ENCODE measurements at places on chromosomes 13 and 19. TPM values are rescaled to one million over a fixed set of nuclear protein-coding genes. Genes with fewer than 3 reads are reported as not detected.

DNA sequence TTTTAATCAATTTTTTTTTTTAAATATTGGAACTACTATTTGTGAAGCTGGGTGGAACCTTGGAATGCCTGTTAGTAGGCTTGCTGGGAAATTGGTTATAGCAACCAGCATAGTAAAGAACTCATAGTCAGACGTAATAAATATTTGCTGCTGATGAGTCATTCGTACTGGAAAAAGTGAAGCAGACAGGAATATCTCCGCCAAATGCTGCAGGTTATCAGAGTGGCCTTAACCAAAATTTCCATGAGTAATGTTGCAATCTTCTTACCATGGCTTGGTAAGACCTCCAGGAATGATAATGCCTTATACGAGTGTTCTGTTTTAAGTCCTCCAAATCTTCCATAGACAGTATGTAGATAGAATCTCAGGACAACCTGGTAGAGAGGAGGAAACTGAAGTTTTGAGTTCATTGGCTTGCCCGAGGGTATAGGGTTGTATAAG lies 34.2 kb downstream of the MBNL2 start:
- no peak for DNase-seq

- peak; percentile 85 for DNase-seq
Observed at GRCh38 chr19:16062789-16063188, 13.5 kb upstream of the TPM4 start.

DNA sequence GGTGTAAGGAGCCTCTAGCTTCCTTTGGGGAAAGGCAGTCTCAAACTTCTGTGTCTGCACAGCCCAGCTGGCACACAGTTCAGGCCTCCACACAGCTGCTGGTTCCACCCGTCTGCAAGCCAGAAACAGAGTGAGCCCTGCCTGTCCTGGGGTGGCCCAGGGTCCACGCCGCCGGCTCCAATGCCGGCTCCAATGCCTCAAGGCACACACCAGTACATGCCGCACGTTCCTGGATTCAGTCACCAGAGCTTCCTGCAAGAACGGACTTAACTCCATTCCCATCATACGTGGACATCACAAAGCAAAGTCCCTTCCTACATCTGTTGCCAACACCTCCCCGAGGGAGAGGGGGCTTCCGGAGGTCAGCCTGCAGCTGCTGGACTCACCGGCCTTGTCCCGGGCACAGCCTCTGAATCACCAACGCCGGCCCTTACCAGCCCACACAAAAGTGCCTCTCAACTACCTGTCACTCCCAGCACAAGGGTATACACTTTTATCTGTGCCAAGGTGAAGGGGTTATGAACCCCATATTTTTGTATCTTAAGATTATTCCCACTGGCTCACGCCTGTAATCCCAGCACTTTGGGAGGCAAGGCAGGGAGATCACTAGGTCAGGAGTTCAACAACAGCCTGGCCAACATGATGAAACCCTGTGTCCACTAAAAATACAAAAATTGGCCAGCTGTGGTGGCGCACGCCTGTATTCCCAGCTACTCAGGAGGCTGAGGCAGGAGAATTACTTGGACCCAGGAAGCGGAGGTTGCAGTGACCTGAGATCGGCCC lies 8.5 kb downstream of the SH3GL1 start:
- DNase-seq = peak; percentile 48

GRCh38 chr19:16074488-16075365 lies 1.6 kb upstream of the TPM4 start:
- DNase-seq = no peak

GRCh38 chr19:40601134-40601974 lies at the start of gene LTBP4:
Gene LTBP4 (plus strand): TSS chr19:40601369. CDS start chr19:40601388, 19 bp downstream.
- DNase-seq = no peak

DNA sequence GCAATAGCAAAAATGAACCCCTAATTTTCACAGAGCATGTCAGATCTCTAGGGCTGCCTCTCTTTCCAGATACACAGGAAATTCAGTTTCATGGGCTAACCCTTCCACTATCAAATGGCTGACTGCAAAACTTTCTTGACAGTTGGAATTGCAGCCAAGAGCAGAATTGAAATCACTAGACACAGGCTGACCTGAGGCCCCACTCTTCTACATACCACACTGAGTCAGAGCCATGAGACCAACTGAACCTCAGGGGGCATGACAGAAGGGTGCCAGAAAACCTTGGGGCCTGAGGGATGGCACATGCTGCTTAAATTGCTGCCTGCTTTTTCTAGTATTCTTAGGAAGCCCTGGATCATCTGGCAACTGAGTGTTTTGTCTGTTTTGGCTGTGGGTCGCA lies 1.7 kb upstream of the DLEU7 start:
- no peak for DNase-seq

DNA sequence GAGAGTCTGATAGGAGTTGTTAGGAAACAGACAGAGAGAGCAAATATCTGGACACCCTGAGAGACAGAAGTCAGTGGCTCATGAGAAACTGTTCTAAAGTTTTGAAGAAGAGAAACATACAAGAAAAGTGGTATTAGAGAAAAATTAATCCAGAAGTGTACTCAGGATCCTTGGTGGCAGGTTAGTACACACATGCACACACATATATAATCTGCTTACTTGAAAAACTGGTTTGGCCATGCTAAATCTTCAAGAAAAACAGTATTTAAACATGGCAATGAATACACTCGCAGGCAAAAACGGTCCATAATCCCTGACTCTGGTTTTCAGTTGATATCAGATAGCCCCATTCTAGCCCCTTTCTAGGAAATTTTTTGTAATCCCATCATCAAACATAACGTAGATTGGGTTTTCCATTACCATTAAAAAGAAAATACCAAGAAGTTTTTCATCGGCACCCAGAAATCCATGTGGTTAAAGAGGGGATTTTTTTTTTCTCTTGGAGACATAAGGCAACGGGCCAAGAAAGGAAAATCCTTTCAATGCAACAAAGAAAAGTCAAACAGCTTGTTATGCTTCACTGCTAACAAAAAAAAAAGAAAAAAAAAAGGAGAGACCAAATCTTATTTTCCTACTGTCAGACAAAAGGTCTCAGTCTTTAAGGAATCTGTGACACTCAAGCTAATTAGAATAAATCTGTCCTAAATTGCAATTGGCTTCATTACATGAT lies 178.0 kb upstream of the MIR17HG start:
- no peak for DNase-seq

Gene CEACAM20
- not detected for total RNA-seq

Gene SLC27A1
- 5.3 TPM for total RNA-seq

Gene CACTIN
- total RNA-seq = 44.0 TPM

DNA sequence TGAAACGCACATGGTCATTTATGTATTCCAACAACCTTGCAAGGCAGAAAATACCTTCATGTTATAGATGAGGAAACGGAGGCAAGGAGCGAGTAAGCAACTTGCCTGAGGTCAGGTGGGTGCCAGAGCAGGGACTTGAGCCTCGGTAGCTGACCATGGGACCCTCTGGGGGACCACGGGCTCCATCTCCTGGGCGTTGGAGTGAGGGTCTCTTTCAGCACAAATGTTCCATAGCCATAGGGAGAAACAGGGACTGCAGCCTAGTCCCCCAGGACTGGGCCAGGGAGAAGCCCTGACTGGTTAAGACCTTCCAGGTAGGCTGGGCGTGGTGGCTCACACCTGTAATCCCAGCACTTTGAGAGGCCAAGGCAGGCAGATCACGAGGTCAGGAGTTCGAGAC lies 38.4 kb upstream of the ADGRE5 start:
- peak; percentile 40 for DNase-seq

Gene KCNC3
- total RNA-seq = 0.14 TPM

DNA sequence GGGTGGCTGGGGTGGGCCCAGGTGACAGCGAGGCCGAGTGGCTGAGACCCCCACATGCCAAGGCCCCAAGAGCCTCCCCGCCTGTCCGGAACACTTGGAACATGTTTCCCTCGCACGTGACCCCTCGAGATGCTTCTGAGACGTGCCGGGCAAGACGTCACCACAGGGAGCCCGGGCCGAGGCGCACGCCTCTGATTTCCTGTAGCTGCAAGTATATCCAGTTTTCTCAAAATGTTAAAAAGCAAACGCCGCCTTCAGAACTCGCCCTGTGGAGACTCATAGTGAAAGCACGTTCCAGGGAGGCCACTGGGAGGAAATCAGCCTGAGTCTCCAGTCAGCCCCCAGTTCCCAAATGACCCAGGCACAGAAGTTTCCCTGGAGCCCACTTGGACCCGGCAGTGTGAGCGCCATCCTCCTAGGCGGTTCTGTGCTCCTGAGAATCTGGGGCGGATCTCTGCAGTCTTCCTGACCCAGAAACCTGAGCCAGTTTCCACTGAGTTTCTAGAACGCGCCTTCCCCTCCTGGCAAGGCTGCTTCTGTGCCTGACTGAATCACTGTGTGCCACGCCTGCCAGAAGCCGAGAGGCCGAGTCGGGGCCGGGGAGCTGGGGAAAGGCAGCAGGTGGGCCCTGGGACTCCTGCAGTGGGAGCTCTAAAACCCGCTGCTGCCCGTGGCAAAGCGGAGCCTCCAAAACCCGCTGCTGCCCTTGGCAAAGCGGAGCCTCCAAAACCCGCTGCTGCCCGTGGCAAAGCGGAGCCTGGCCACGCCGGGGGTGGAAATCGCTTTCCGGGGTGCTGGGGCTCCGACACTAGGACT lies 179.3 kb downstream of the KDM4B start:
- peak; percentile 62 for DNase-seq

- DNase-seq = no peak
Observed at GRCh38 chr19:16207490-16208025, 9.8 kb downstream of the AP1M1 start.

DNA sequence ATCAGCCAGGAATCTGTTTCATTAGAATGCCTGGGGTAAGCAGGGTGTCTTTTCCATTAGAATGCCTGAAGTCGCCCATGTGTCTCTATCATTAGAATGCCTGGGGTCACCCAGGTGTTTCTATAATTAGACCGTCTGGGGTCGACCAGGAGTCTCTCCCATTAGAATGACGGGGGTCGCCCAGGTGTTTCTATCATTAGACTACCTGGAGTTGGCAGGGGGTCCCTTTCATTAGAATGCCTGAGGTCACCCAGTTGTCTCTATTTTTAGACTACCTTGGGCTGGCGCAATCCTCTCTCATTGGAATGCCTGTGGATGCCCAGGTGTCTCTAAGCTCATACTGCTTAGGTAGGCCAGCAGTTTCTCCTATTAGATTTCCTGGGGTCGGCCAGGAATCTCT lies 1447.6 kb downstream of the UQCRFS1 start:
- no peak for DNase-seq

- DNase-seq = no peak
Observed at GRCh38 chr13:25178070-25178469, 6.0 kb upstream of the AMER2 start.

DNA sequence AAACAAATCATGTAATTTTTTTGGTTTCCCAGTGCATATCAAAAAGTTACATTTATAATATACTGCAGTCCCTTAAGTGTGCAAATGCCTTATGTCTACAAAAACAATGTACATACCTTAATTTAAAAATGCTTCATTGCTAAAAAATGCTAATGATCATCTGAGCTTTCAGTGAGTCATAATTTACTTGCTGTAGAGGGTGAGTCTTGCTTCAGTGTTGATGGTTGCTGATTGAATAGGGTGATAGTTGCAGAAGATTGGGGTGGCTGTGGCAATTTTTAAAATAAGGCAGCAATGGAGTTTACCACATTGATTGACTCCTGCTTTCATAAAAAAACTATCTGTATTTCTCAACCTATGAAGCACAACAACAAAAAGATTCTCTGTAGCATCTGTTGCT lies 613.9 kb downstream of the TBC1D4 start:
- DNase-seq = no peak

- DNase-seq = peak; percentile 48
Observed at GRCh38 chr13:94435604-94436226, 43.8 kb downstream of the DCT start.

- peak; percentile 95 for DNase-seq
Observed at GRCh38 chr19:45079063-45079910, at the start of gene GEMIN7. Gene GEMIN7 (plus strand): TSS chr19:45079260. CDS start chr19:45090115, 10,855 bp downstream.

Gene MAG
- not detected for total RNA-seq

DNA sequence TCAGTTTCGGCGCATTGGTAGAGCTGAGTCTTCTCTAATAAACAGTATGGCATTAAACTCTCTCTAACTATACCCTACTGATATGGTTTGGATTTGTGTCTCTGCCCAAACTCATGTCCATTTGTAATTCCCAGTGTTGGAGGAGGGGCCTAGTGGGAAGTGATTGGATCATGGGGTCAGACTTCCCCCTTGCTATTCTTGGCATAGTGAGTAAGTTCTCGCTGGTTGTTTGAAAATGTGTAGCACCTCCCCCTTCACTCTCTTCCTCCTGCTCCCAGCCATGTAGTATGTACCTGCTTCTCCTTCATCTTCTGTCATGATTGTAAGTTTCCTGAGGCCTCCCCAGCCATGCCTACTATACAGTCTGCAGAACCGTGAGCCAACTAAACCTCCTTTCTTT lies 682.7 kb upstream of the ARGLU1 start:
- no peak for DNase-seq

Gene ERICH6B
- not detected for total RNA-seq

Measured in H7 (cell line).